SJSA1 (cell line): ENCODE measurements at places on chromosomes 12 and 14.

DNA sequence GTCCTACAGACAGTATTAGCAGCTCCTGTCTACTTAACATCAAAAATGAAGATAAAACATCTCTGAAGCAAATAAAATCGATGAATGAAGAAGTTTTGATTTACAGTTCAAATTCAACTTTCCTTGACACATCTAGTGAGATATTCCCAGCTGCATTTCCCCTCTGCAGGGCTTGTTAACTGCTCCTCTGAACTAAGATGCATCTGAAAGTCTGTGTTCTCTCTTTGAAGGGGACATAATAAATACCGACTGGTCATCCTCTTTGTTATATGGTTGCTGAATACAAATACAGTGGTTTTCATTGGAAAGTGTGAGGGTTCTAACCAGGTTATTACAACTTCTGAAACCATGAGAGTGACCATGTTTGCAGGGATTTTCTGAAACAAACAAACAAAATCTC, 266.4 kb upstream of the SLC16A7 start:
- no peak for DNase-seq

DNA sequence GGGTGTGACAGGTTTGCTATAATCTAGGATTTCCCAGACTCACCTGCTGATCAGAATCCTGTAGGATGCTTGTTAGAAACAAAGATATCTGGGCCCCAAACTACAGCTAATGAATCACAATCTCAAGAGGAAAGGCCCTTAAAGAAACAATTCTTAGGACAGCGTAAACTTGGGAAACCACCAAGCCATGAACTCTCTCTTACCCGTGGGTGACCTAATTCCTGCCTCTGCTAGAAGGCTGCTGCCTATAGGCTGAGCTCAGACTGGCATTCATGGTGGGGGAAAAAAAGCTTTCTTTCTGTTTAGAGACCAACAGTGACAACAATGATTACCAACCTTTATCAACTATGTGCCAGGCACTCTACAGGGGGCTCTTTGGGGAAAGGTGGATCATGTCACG, 213.9 kb upstream of the FKBP4 start:
- DNase-seq: peak; percentile 64

DNA sequence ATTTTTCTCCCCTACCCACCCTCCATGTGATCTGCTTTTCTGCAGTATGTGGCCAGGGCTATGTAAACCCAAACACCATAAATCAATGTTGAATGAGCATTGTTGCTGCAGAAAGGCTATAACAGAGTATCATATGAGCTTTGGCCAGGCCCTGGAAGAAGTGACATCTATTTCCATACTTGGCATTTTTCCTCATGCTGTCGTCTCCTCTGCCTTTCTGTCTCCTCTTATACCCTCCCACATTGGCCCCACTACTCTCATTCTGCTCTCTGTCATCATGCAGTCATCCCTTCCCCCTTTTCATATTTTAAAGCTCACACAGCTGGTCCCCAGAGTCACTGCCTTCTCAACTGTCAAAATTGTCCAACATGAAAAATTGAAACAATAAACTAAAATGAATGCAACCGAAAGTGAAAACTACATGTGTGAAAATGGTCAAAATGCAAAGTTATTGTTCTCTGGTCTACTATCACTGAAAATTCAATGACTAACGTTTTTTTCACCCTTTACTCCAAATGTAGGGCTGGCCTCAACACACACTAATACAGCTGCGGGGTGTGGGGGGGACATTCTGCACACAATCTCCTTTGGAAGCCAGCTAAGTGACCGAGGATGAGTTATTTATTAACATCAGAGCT, 290.7 kb upstream of the TMPO start:
- no peak for DNase-seq

- no peak for DNase-seq
These were observed 49.6 kb downstream of the CALM1 start for GRCh38 chr14:90446405-90446804.

GRCh38 chr14:38127356-38127755, 80.3 kb upstream of the SSTR1 start:
- DNase-seq: no peak

DNA sequence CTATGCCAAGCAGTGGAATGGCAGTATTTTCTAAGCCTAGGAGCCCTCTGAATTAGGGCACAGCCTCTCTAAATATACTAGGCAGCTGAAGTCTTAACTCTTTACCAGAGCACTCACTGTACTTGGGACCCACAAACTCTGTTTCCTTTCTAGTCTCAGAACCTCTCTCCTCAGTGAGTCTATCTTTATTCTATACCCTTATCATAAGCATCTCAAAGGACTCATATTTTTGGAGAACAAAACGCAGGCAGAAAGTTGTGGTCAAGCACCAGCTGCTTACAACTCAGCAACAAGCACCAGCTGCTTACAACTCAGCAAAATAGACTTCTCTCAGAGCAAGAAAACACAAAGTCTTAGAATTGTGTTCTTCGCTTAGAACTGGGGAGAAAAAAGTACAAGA, 993 bp downstream of the CCDC196 start:
- DNase-seq: no peak

DNA sequence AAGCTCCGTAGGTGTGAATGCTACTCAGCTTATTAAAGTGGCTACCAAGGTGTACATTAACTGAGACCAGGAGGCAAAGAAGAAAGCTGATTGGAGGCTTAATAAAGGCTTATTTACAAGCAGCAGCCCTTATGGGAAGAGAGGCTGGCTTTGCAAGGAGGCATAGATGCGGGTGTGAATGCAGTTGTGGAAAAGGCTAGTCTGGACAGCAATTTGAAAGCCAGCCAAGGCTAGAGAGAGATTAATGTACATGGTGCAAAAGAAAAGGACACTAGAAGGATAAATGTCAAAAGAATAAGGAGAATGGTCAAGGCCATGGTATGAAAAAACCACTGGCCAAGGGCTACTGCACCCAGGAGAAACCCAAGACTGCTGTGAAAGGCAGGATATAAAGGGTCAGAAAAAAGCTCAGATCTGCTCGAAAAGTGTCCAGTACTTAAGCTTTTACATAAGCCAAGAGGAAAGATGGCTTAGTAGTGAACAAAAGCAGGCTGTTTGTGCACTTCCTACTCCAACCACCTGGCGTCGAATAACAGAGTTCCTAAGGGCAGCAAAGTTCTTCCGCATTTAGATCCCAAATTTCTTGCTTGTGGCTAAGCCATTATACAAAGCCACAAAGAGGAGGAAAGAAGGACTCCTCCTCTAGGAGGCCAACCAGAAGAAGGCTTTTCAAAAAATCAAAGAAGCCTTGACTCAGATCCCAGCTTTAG, 24.0 kb downstream of the KLRK1 start:
- DNase-seq: no peak

DNA sequence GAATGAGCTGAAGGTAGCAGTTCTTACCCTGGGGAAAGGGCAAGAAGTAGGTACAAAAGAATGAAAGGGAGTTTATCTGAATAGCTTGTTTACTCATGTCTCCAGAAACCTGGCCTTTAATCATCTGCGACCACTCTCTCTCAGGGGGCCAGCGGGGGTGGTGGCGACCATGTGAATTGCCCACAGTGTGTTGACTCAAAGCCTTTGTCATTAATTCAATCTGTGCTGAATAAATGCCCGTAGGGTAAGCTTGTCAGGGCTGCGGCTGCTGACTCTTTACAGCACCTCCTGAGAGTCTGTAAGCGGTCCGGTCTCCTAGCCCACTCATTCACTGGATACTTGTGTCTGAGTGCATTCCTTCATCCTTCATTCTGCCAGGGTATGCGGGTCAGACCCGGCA, 874.4 kb downstream of the SLC6A15 start:
- no peak for DNase-seq

DNA sequence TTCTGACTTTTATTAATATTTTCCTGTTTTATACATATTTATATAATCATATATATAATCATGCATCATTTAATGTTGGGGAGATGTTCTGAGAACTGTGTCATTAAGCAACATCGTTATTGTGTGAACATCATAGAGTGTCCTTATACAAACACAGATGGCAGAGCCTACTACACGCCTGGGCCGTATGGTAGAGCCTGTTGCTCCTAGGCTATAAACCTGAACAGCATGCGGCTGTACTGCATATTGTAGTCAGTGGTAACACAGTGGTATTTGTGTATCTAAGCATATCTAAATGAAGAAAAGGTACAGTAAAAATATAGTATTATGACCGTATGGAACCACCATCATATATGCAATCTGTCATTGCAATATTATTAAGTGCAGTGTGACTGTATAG, 44.7 kb upstream of the BCL7A start:
- DNase-seq: no peak

- no peak for DNase-seq
These were observed 85.1 kb downstream of the DRAM1 start for GRCh38 chr12:101962486-101962885.

DNA sequence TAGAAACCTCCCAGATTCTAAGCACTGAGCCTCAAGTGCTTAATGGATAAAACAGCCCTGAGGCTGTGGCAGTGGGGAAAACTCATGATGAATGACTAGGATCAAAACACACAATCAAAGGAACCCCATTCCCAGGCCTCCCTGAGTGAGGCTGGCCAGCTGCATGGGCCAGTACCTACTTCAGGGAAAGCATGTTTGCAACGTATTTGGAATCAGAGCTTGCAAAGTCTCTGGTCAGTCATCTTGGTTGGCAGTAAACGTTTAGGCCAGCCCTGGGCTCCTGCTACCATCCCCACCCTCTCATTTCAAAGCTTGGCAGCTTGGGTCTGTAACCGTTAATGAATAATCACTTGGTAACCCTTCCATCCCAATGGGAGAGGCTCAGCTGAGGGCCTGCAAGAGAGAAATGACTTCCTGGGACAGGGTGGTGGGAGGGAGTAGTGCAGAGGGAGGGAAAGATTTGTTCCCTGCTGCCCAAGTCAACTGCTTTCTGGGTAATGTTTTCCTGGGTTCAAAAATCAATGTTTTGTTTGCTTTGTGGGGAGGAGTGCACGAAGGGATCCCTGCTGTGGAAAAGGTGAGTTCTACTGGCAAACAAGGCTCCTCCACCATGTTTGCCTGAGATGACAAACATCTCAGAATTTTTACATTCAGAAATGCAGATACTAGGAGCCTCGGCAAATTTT, 2.0 kb upstream of the RNASE8 start:
- no peak for DNase-seq

GRCh38 chr14:52950410-52950897, 396 bp downstream of the FERMT2 start:
- peak; percentile 48 for DNase-seq

DNA sequence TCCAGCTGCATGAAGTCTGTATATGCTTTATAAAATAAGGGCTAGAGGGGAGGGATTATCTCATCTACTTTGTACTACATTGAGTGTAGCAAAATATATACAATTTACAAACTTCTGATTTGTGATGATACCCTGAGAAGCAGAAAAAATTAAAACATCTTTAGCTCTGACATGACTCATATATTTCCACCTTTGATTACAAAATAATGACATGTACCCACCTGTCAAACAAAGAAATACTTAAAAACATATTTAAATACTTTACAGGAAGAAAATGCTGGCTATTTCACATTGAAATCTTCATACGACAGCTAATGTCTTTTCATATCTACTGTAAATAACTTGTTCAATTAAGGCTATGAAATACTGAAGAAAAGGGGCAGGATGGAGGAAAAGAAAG, 3.3 kb downstream of the GPR135 start:
- no peak for DNase-seq

DNA sequence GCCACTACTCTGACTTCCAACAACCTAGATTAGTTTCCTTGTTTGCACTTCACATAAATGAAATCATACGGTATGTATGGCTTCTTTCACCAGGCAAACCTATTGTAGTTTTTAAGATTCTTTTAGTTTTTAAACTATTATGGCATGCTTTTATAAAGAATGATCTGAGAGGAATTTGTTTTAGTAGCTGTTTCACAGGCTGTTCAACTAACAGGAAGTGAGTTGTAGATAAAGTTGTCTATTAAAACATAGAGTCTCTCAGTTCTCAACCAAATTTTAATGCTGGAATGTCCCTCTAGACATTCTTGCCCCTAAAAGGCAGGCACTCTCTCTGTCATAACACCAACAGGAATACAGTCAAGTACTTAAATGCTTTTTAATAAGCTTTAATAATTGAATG, 102.7 kb upstream of the DACT1 start:
- no peak for DNase-seq

DNA sequence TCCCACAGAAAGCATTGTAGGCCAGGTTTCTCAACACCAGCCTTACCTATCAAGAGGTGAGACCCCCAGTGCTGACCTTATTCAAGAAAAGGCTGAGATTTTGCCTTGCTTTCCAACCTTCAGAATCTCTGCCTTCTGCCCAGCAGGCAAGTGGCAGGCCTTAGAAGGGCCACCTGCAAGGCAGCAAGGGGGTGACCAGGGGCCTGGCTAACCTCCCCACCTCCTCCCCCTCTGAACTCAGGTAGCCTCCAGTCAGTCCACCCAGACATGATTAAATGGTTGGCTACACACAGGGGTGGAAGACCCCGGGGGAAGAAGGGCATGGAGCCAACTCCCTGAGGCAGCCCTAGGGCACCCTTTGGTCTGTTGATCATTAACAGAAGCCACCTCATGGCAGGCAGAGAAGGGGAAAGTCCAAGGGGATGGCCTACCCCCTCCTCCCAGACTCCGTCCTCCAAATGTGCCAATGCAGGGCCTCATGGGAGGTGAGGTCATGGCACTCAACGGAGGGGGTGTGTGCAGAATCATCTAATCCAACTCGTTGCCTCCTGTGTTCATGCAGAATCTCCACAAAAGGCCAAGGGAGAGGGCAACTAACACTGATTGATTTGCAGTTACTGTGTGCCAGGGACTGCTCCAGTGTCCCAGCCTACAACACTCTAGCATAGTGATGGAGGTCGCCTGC, 8.5 kb downstream of the ZFP36L1 start:
- no peak for DNase-seq

- DNase-seq: no peak
These were observed 9.6 kb upstream of the TBX5 start for GRCh38 chr12:114415525-114415868.

DNA sequence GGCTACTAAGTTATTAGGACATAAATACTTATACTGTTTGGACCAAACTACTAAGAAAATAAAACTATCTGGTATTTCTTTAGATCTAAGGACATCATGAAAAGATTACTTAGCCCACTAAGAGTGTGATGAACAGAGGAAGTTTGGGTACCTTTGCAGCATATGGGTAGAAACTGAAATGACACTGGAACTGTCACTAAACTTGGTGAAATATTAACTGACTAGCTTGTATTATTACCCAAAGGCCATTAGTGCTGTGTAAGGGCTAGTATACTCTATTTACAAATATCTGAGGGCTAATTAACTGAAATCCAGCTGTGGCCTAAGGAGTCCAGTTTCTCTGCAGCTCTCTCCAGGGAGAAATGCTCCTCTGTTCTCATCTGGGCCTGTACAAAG, 45.5 kb downstream of the PAWR start:
- no peak for DNase-seq

GRCh38 chr14:61615743-61616523, 79.4 kb upstream of the HIF1A start:
- DNase-seq: peak; percentile 66
